ENCODE measurements at places on chromosomes 12 and 14.

- no peak for DNase-seq
Observed at GRCh38 chr12:7242176-7243101, 53.0 kb downstream of the PEX5 start.

GRCh38 chr12:20438299-20438779 lies 70.0 kb downstream of the PDE3A start:
- peak; percentile 9 for DNase-seq

GRCh38 chr12:120972870-120973543 lies 5.3 kb upstream of the HNF1A start:
- no peak for DNase-seq

DNA sequence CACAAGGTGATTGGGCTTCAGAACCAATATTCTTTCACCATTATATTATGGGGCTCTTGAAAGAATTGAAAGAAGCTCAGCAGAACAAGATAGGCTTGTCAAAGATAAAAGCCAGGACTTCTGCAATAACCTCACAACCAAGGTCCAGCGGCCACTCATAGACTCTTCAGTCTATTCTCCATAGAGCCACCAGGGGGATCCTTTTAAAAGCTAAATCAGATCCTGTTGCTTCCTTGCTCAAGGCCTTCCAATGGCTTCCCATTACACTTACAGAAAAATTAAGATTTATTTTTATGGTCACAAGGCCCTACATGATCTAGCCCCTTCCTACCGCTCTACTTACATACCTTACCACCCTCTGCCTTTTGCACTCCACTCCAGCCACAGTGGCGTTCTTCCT lies 169.6 kb downstream of the C12orf42 start:
- DNase-seq = no peak

DNA sequence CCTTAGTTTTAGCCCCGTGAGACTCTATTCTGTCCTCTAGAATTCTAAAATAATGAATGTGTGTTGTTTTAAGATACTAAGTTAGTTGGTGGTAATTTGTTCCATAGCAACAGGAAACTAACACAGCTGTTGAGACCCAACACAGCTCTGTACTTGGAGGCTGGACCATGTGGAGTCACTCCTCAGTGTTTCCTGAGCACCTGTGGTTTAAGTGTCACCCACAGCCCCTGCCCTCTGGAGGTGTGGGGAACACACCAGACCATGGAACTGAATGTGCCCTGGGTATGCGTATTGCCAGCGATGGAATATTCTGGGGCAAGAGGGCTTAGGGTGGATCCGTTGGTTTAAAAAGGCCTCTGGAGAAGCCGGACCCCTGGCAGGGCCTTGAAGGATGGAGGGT lies 16.6 kb upstream of the GPR68 start:
- no peak for DNase-seq

All from hematopoietic multipotent progenitor cell (in vitro differentiated cells).